Endothelial cell (in vitro differentiated cells): ENCODE measurements at places on chromosomes 5 and 9.

GRCh38 chr9:131478421-131478868, 24.3 kb upstream of the POMT1 start:
- H3K36me3 ChIP-seq: peaks cover 59% of the 10 kb centered on the region
- no peaks in the 10 kb centered on the region for H3K4me1 ChIP-seq
- no peak overlapping the region for H3K4me3 ChIP-seq

DNA sequence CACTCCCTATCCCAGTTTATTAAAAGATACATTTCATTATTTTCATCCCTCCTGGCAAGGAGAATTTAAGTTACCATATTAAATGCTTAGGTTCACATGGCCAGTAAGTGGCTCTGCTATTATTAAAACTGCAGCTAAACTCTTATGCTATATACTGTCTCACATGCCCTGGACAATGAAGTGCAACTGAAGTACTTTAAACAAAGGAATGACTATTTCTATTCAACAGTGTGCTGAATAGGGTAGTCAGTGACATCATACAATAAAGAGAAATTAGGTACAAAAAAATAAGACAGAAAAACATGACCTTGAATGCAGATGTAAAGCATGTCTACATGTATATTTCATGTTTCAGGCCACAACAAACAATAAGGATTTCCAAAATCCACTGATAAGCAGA, 282.6 kb upstream of the SMC2 start:
- H3K27ac ChIP-seq: no peak overlapping the region
- DNase-seq: no peak
- H3K4me3 ChIP-seq: no peak overlapping the region
- H3K36me3 ChIP-seq: no peaks in the 10 kb centered on the region

DNA sequence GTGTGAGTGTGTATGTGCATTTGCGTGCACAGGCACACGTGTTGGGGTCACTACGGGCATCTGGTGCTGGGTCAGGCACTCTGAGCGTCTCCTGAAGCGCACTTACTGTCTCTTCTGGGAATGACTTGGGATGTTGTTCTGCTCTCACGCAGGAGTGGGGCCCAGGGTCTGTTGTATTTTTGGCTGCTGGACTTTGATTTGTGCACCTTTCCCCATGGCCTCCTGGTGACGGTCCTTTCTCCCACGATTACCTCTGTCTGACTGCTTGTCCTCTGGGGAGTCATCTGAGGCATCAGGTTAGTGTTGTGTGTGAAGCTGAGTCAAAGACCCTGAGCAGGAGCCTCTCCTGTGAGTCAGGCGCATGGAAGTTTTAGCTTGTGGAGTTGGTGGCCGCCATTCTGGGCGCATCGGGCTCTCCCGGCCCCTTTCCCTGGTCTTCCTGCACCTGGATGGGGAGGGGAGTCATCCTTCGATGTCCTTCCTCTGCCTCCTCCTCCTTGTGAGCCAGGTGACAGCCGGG, 62.1 kb downstream of the RXRA start:
- peaks cover 19% of the 10 kb centered on the region for H3K4me1 ChIP-seq
- peaks cover 10% of the 10 kb centered on the region for H3K27me3 ChIP-seq
- DNase-seq: no peak
- H3K4me3 ChIP-seq: peak overlapping the region; percentile 57
- H3K36me3 ChIP-seq: peaks cover 4% of the 10 kb centered on the region

- H3K4me3 ChIP-seq: no peak overlapping the region
- H3K36me3 ChIP-seq: peaks cover 3% of the 10 kb centered on the region
- no peak for DNase-seq
These were observed 59.2 kb downstream of the PRLR start for GRCh38 chr5:35171078-35171477.
